ENCODE measurements at places on chromosomes 6 and 20.

- no peak for DNase-seq
These were observed 30.1 kb upstream of the CCR6 start for GRCh38 chr6:167092672-167093339.

- no peak for DNase-seq
These were observed 39.0 kb downstream of the TOMM6 start for GRCh38 chr6:41826343-41827022.

DNA sequence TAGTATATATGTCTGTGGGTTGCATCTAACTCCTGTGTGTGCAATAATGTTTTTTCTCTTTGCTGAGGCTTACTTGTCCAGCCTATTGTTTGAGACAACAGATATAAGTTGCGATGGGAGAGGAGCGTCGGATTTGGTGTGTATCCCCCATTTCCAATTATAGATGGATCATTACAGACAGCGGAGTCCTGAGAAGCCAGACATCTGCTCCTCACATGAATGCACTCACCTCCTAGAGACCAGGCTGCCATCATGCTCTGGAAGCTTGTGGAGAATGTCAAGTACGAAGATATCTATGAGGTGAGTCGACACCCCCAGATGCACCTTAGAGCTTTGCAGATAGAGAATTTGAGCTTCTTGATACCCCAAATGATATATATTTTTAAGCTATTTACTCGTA is at the start of gene TFAP2B:
TSS of gene TFAP2B (plus strand) at position 199 of the 400 bp plus-strand sequence. CDS start at position 220, 21 bp downstream.
- DNase-seq: no peak

- DNase-seq: no peak
These were observed 99.6 kb upstream of the DST start for GRCh38 chr6:56742122-56742791.

- DNase-seq: no peak
These were observed 88.6 kb upstream of the SLC35F1 start for GRCh38 chr6:117818449-117818848.

DNA sequence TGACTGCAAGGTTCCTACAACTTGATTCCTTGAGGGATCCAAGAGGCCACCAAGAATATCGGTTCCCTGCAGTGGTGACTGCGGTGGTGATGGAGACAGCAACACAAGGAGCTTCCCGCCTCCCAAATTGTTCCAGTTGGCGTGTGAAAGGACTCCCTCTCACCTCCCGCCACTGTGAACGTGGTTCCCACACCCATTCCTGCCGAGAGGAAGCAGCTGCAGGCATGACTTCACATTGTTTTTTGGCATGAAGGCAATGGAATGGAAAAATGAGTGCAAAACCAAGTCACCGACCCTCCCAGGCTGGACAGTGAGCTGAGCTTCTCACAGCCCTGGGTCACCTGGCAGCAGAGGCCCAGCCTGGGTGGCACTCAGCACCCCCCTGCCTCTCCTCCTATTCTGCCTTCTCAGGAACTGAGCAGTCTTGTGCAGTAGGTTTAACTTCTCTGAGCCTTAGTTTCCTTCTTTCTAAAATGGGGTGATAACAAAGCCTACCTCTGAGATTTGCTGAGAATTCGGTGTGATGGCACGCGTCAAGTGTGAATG is 75.0 kb downstream of the CNKSR3 start:
- DNase-seq: no peak

- no peak for DNase-seq
These were observed 23.3 kb downstream of the ARFGEF2 start for GRCh38 chr20:48944663-48945297.

GRCh38 chr6:46684771-46685170 is 2.9 kb upstream of the TDRD6 start:
- no peak for DNase-seq

- DNase-seq: no peak
These were observed 66.9 kb upstream of the CEP85L start for GRCh38 chr6:118718297-118718696.

DNA sequence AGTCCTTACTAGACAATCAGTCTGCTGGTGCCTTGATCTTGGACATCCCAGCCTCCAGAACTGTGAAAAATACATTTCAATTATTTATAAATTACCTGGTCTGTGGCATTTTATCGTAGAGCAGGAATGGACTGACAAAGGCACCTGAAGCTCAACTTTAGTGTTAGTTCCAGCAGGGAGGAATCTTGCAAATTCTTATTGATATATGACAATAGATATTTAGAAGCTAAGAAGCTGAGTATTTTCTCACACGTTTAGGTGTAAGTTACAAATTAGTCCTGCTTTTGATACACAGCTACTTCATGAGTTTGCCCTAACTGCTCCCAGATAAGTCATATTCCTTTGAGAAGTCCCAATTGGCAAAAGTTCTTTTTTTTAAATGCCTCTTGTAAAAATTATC is 138.0 kb upstream of the ZNF217 start:
- no peak for DNase-seq

- DNase-seq: no peak
These were observed 172.9 kb downstream of the ADGRG6 start for GRCh38 chr6:142474531-142475289.

DNA sequence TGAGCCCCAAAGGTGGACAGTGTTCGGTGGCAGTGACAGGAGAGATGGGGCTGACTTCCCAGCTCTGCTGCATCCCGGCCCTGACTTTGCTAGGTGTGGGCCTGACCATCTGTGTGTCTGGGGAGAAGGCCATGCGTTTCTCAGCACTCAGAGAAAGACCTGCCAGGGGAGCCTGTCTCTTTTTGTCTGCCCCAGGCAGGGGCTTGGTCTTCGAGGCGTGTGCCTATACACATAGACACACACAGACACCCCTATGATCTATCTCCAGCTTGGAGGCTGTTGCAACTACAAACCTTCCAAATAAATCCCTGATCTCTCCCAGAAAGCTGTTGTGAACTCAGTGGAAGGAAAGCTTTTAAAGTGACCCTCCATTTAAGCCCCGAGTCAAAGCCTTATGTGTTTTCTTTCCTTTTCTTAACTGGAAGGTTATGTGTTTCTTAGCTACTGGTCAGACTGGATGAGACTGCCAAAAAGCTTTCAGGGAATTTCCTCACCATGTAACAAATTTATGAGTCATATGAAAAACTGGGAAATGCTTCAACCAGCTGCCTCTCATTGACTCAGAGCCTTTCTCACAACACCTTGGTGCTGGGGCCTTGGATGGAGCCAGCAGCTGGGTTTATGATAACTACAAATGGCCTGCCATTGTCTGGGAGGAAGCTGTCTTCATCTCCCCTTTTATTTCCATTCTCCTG is 102.6 kb downstream of the CDC5L start:
- DNase-seq: no peak

DNA sequence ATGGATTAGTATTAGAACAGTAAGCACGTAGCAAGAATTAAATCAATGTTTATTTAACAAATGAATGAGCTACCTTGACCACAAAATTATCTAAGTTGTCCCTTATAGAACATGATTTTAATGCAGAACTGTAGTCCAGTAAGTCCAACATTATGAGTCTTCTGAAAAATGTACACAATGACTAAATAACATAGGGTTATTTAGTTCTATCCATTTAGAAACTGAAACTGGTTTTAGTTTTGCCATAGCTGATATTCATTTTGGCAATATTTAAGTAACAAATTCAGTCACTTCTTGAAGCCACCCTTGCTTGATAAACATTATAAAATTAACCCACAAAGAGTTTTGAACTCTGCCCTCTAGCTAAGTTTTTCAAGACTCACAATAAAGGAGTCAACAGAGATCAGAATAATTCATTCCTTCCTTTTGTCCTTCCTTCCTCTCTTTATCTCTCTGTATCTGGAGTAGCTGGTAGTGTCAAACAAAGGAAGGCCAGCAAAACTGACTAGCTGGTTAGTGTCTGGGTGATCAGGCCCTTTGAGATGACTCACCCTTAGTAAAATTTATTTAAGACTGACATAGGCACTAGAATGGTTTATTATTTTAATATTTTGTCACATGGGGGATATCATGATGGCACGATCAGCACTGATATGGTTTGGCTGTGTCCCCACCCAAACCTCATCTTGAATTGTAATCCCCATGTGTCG is 115.1 kb downstream of the BTBD9 start:
- no peak for DNase-seq

DNA sequence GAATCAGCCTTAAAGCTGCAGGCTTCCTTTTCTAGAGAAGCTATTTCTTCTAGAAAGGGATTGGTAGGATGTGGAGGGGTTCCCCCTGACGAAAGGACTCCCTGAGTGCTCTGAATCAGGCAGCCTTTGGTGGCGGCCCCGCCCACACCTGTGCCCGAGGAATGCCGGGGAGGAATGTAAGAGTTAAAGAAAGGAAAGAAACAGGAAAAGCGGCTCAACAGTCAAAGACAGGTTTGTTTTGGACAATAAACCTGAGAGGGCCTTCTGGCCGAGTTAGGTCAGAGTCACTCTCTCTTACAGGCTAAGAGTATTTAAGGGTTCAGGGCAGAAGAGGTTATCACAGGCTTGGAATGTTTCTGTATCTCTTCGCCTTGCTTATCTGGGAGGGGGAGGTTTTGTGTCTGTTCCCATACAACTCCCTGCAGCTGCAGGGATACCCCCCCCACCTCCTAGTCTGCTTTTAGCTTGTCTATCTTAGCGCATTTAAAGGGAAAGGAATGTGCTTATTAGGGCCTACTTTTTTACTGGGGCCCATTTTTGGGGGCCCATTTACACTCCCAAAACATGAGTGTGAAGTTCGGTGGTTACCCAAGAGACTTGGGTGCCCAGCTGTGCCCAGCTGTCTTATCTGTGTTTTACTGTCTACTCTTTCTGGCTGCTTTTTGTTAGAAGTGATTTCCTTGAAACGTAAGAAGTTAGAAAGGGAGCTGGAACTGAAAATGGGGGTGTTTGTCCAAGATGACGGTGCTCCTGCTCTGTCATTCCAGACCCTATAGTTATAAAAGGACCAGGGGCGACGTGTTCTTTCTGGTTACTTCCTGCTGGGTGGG is 32.8 kb downstream of the DYNLT1 start:
- DNase-seq: no peak

- DNase-seq: peak; percentile 72
These were observed 3.5 kb downstream of the MYLK2 start for GRCh38 chr20:31822421-31823330.

DNA sequence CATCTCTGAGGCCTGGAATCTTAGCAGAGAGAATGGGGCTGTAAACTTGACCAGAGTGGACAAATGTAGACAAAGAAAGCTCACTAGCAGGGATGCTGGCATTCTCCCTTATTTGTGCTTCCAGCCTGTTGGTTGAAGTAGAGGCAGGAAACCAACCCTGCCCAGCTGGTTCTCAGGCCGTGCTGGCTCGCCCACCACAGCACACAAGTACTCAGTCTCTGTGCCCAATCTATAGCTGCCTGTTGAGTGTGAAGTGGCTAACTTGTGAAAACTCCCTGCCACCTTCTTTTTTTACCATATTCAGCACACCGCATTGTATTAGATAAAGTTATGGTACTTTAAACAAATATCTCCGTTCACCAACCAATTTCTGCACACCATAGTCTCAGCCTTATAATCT is 37.3 kb downstream of the HDDC2 start:
- DNase-seq: no peak

DNA sequence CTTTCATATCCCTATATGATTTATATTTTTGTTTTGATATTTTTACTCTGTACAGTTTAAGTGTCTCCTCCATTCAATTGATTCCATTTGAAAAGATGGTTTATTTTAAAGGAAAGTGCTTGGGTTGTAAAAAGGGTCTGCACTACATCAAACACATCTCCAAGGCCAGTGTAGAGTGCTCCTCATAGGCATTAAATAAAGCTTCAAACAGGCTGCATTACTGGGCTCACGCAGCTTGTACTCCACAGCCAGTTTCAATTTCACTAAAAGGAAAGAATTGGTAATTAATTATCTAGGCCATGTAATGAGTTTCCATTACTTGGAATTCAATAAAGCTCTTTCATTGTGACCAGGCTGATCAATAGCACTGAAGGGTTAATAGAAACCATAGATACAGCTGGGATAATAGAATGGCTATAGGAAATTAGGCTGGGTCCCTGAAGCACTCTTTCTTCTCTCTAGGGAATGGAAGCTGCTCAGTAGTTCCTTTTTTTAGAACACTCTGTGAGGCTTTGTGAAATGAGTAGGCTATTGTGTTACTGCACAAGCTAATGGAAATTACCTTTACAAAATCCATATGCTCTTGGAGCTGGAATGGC is 442.2 kb downstream of the RNF144B start:
- no peak for DNase-seq

- no peak for DNase-seq
These were observed 241.7 kb upstream of the TAB2 start for GRCh38 chr6:149075616-149076354.

- DNase-seq: no peak
These were observed 172.8 kb upstream of the SPTLC3 start for GRCh38 chr20:12835999-12836398.

- DNase-seq: no peak
These were observed 92.4 kb upstream of the EYS start for GRCh38 chr6:65799389-65799788.

GRCh38 chr6:1392813-1393640 is 3.7 kb downstream of the FOXF2 start:
- no peak for DNase-seq

GRCh38 chr6:150766201-150766997 is 99.1 kb upstream of the MTHFD1L start:
- DNase-seq: no peak

DNA sequence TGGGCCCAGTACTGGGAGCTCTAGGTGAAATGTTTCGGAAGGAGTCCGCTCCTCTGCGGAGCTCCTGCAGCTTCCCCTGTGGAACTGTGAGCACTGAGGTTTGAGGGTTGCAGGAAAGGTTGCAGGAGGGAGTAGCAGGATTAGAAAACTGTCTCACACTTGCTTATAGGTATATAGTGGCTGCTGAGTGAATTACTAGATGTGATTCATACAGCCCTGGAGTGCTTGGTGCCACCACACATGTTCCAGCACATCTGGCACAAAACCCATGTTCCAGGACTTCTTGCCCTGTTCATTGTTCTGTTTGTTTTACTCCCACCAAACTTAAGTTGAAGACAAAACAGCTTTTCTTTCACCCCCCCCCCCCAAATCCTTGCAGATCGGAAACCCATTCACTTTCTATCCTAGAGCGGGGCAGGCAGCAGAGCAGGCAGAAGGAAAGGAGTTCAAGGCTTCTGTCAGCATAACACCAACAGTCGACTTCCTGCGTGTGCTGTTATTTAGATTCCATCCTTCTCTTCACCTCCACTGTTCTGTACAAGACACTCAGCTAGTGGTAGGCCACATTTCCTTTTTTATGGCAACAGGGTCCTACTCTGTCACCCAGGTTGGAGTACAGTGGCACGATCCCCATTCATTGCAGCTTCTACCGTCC is 669 bp upstream of the PEX6 start:
- DNase-seq: no peak

Measured in stimulated activated CD4-positive, alpha-beta T cell treated with anti-CD3 and anti-CD28 coated beads, Interleukin-1b, Interleukin-23, amount 100 ng/mL, for 1 hour (primary cell).